ENCODE measurements at places on chromosomes 2 and 18. TPM values are rescaled to one million over a fixed set of nuclear protein-coding genes. Genes with fewer than 3 reads are reported as not detected.

DNA sequence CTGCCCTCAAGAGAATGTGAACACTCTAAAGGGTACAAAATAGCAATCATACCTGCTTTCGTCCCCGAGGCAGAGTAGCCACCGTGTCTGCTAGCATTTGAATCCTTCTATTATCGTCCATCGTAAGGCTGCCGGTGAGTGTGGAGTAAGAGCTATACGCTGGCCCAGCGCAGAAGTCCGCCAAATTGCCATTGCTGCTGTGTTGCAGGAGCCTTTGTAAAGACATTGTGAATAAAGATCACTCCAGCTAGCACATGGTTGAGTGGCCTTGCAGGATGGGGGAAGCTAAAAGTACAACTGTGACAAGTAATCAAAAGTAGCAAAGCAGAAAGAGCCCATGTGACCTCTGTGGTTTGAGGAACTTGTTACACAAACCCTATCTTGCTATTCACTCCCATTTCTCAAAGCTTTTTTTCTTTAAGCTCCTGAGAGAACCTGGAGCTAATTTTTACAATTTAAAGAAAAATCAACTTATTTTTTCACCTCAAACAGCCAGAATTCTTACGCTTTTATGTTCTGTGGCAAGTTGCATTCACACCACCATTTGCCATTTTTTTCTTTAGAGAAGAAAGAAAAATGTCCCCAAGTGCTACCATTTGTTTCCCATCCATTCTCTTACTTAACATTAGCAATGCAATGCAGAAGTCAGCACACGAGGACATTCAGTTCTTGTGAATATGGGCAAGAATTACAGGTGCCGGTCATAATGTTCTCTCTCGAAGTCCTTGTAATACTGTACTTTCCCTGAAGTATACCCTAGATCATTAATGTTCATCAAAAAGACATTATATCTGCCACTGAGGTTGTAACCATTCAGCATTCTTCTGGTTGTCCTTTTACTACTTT is at the start of gene CYTIP:
Gene CYTIP, minus strand, starts transcription at position 295 of the 846 bp plus-strand sequence. Its CDS starts 69 bp downstream, at position 226.
- DNase-seq = no peak

- DNase-seq = no peak
Measured at GRCh38 chr2:63571291-63571690, 17.0 kb downstream of the WDPCP start.

DNA sequence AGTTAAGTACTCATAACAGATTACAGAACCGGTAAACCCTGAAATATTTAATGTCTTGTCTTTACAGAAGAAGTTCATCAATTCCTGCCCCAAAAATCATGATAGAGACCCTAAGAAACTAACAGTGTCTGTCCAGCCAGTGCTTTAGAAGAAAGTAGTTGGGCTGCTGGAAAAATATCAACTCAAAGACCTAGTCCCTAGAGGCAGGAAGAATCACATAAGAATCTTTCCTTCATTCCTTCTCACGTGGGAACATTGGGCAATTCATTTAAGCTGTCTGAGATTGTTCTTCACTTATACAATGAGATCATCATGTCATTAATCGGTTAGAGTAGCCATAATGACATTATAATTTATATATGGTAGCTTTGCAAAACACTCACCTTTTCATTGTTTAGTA is 156.4 kb downstream of the CCBE1 start:
- DNase-seq = no peak

DNA sequence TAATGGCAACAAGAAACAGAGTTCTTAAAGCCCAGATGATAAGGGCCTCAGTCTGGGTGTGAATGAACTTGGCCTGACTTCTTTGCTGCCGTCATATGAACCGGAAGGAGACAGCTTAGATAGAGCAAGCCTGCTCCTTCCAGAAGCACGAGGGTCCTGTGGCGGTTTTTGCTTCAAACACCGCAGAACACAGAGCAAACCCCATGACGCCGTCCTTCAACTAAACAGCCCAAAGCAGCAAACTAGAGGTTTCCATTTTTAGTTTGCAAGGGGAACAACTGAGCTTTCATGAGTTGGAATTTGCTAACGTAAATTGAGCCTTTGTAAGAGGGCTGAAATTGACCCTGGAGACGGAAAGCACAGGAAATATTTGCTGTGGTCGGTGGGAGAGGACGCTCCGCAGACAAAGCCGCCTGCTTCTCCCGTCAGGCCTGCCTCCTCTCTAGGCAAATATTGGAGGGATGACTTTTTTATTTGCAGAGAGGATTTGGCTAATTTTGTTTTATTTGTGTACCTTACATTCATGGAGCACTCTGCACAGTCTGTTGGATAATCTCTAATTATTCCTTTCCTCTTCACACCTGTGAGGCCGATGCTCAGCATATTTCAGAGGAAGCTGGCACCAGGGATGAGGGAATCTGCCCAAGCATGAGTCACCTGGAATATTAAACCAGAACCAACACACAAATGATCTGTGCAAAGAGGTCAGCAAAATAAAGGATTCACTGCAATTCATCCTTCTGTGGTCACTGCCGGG is 134.0 kb upstream of the NCK2 start:
- DNase-seq = no peak

The GNLY gene
- 2.7 TPM for polyA plus RNA-seq

The PCARE gene
- polyA plus RNA-seq = not detected

The PLCD4 gene
- polyA plus RNA-seq = 9.6 TPM

DNA sequence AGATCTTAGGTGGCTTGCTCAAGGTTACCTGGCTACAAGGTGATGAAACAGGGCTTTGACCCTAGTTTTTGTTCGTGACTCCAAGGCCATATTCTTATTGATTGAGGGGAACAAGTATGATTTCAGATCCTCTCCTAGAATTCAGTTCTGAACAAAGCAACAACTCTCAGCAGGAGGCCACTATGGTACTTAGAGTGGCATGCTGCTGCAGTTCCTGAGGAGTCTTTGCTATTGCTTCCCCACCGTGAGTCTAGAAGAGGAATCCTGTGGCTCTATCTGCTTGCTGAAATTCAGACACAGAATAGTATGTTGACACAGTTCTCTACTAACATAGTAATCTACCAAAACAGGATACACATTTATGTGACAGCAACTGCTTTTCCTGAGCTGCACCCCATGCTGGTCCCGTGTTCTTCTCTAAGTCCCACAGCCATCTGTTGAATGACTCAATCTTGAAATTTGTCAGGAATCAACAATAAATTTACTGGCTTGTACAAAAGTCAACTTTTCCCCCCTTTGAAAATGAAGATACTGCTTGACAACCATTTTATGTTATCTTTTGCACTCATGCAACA is 4.1 kb downstream of the TGFBRAP1 start:
- no peak for DNase-seq

The ACMSD gene
- 1.2 TPM for polyA plus RNA-seq

DNA sequence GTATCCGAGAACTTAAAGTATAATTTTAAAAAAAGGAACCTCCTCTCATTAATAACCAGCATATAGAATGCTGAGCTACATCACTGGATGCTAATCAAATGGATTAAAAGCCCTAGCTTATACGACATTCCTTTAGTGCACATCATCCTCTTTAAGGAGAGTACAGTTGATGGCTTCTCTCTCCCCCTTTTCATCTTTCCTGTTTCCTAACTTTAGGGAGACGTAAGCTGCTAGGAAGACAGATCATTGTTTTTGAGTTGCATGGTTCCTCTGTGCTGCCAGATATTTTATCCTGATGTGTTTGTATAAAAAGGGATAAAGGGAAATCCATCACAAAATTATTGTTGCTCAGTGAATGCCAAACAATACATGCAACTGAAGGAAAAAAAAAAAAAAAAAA is 94.2 kb downstream of the SLC8A1 start:
- no peak for DNase-seq

GRCh38 chr18:44742718-44743311 is 62.1 kb downstream of the SETBP1 start:
- peak; percentile 80 for DNase-seq

GRCh38 chr2:111116843-111117597 is 3.7 kb upstream of the BCL2L11 start:
- peak; percentile 70 for DNase-seq

The EVX2 gene
- 0.03 TPM for polyA plus RNA-seq

- DNase-seq = no peak
Measured at GRCh38 chr2:26847307-26847654, 651 bp upstream of the DPYSL5 start.

- DNase-seq = no peak
Measured at GRCh38 chr2:98604547-98604946, 3.8 kb downstream of the COA5 start.

The TEX44 gene
- polyA plus RNA-seq = not detected

GRCh38 chr2:149472413-149472812 is 115.2 kb downstream of the MMADHC start:
- no peak for DNase-seq

DNA sequence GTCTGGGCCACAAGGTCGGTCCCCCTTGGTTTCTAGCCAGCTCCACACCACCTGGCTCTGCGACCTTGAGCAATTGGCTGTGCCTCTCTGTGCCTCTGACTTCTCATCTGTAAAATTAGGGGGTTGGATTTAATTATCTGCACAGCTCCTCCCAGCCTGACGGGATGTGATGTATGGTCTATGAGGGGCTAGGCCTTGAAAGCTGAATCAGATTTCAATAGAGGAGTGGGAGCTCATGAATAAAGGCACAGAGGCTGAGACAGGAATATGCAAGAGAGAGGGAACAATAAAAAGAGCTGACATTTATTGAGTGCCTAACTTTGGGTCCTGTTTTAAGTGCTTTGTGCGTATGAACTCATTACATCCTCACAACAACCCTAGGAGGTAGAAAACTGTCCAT is 104.7 kb downstream of the ALK start:
- DNase-seq = no peak

GRCh38 chr2:160694221-160694620 is 200.6 kb upstream of the RBMS1 start:
- no peak for DNase-seq

DNA sequence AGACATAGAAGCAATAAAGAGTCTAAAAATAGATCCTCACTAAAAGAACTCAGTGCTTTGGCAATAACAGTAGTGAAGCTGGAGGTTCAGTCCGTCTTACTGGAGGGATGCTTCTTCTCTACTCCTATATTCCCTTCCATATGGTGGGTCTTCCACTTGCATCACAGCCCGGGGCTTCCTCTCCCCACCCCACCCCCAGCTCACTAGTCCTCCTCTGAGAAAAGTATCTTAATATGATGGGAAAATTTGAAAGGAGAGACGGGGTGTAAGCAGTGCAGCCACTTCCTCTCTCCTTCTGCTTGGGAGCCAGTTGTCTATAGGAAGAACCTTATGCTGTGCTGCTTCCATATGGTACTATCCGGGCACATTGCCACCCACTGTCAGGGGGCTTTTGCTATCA is 57.2 kb upstream of the SPOPL start:
- no peak for DNase-seq

The SP140L gene
- 18.7 TPM for polyA plus RNA-seq

GRCh38 chr2:177478029-177478428 is 85.5 kb downstream of the AGPS start:
- no peak for DNase-seq

DNA sequence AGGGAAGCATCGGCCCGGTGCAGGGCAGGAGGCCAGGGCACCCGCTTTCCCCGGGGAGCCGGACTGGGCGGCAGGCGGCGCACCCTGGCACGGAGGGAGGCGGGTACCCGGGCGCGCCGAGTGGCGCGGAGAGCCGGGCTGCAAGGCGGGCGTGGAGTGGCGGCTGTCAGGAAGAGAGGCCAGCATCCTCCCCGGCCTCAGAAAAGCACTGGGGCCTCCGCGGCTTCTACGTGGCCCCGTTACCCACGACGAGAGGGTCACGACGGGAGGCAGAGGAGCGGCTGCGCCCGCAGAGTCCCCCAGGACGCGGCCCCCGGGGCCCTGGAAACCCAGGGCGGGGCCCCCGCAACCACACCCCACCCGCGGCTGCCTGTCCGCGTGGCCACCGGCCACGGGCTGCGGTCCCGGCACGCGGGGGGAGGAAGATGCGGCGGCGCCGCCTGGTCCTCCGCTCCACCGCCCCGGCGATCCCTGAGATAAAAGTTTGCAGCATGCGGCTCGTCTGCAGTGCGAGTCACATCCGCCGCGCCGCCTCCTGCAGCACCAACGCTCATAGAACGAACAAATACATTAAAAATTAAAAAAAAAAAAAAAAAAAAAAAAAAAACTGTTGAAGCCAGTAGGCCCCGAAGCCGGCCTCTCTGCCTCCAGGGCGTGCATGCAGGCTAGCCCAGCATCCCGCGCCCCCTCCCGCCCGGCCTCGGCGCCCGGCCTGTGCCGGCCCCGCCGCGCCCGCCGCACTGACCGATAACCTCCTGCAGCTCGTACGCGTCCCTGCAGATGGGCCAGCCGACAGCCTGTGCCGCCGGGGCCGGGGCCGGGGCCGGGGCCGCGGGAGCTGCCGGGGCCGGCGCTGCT is 683 bp downstream of the STK39 start:
- DNase-seq = peak; percentile 42

- DNase-seq = no peak
Measured at GRCh38 chr2:233361297-233361696, 7.0 kb downstream of the DGKD start.

The HRH4 gene
- polyA plus RNA-seq = 0.16 TPM

The ABCG8 gene
- polyA plus RNA-seq = 0.70 TPM

The NCL gene
- 1,092 TPM for polyA plus RNA-seq

GRCh38 chr2:112137516-112138158 is 548 bp upstream of the FBLN7 start:
- DNase-seq = peak; percentile 18

The RAD51AP2 gene
- 0.69 TPM for polyA plus RNA-seq

DNA sequence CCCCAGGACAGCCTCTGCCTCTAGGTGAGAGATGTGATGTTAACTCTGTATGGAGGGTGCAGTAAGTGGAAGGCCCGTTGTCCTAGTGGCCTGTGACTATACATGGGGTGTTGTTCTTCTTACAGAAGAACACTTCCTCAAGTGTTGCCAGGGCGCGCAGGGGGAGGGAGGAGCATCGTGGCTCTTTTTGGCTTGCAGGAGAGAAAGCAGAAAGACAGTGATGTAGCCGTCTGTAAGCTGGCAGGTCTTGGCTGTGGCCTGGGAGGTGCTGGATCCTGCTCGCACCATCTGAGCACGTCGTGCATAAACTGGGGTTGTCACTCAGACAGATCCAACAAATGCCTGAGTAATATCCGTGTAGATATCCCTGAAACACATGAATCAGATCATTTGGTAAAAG is 44.3 kb downstream of the ZNF236 start:
- no peak for DNase-seq

- no peak for DNase-seq
Measured at GRCh38 chr2:195763866-195764265, 106.8 kb downstream of the SLC39A10 start.

- no peak for DNase-seq
Measured at GRCh38 chr2:51084750-51085149, 52.8 kb upstream of the NRXN1 start.

- DNase-seq = no peak
Measured at GRCh38 chr18:58605027-58606020, 23.6 kb downstream of the ALPK2 start.

DNA sequence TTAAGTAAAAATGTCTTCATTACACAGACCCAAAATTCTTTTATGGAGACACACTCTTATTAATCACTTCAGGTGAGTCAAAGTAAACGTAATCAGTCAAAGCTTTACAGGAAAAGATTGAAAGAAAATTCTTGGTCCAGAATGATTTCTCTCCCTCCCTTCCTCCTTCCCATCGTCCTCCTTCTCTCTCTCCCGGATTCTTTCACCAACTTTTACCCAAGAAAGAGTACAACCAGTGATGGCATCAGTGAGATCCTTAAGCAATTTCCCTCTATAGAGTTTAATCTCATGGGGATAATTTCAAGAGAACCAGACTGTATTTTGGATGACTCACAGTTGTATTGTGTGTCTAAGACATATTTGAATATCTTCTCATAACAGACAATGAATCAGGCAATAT is 258.1 kb downstream of the ALK start:
- DNase-seq = no peak

Data from right lung (tissue), 10 donors.